ENCODE measurements at places on chromosomes 6 and 20. TPM values are rescaled to one million over a fixed set of nuclear protein-coding genes. Genes with fewer than 3 reads are reported as not detected.

Gene HIVEP2
- total RNA-seq, result 13.3 TPM

Gene RSPH4A
- 0.12 TPM for total RNA-seq

Gene FABP7
- total RNA-seq, result 0.21 TPM

Gene CALHM5
- 3.0 TPM for total RNA-seq

- DNase-seq, result no peak
Measured at GRCh38 chr20:31590717-31591225, 14.3 kb upstream of the ID1 start.

DNA sequence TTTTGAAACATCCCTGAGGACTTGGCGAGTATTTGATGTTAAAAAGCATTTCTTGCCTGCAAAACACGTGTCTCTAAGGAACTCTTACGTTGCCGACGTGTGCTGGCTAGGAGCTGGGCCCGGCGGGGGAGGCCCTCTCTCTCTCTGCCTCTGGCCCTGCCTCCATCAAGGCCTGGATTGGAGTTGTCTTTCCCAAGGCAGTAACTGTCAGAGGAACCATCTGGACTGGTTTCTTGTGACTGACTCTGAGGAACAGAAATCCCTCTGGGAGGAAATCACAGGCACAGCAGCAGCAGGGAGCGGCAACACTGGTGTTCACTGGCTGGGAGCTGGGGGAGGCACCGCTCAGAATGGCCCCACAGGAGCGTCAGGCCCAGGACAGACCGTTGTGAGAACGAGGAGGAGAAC lies 244.2 kb downstream of the NRN1 start:
- DNase-seq, result no peak
